ENCODE measurements at places on chromosomes 16 and 17.
A peak's percentile ranks its signal among the peaks of the same experiment; 100 is the strongest.

- no peaks in the 10 kb centered on the region for H3K4me1 ChIP-seq
- H3K27ac ChIP-seq = no peak overlapping the region
- no peaks in the 10 kb centered on the region for H3K36me3 ChIP-seq
Observed at GRCh38 chr16:48210747-48211146, 33.4 kb upstream of the LONP2 start.

DNA sequence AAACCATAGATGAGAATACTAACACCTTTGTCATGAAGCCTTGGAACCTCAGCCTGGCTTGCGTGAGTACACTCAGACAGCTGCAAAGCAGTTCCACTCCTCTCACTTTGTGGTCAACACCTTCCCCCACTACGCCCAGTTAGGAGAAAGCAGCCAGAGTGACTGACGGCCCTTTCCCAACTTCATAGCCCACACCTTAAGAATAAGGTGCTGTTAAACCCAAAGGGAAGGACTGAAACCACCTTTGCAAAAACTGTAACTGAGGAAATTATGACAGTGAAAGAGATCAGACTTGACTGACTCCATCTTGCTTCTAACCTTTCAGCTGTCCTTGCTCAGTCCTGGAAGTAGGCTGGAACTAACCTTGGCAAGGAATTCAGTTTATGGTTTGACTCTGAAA, 13.7 kb downstream of the N4BP1 start:
- H3K4me3 ChIP-seq = no peak overlapping the region
- H3K27me3 ChIP-seq = no peaks in the 10 kb centered on the region
- H3K4me1 ChIP-seq = no peaks in the 10 kb centered on the region

DNA sequence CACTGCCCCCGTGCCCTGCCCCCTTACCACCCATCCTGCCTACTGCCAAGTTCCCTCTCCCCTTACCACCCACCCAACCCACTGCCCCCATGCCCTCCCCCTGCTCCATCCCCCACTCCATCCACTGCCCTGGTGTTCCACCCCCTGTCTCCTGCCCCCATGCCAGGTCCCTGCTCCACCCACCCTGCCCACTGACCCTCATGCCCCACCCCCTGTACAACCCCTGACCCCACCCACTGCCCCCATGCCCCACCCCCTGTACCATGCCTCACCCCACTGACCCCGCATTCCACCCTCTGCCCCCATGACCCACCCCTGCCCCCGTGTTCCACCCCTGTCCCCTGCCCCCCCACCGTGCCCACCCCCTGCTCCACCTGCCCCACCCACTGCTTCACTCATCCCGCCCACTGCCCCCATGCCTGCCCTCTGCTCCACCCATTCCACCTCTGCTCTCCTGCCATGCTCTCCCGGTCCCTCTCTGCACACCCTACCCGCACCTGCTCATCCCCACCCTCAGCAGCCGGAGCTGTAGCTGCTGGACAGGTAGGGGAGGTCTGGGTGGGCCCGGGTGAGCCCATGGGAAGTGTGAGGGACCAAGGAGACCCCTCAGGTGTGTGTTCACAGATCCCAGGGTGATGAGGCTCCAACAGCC, 7.4 kb upstream of the FN3KRP start:
- H3K4me1 ChIP-seq = no peaks in the 10 kb centered on the region
- no peaks in the 10 kb centered on the region for H3K27me3 ChIP-seq
- DNase-seq = no peak
- no peak overlapping the region for H3K4me3 ChIP-seq
- H3K27ac ChIP-seq = no peak overlapping the region

DNA sequence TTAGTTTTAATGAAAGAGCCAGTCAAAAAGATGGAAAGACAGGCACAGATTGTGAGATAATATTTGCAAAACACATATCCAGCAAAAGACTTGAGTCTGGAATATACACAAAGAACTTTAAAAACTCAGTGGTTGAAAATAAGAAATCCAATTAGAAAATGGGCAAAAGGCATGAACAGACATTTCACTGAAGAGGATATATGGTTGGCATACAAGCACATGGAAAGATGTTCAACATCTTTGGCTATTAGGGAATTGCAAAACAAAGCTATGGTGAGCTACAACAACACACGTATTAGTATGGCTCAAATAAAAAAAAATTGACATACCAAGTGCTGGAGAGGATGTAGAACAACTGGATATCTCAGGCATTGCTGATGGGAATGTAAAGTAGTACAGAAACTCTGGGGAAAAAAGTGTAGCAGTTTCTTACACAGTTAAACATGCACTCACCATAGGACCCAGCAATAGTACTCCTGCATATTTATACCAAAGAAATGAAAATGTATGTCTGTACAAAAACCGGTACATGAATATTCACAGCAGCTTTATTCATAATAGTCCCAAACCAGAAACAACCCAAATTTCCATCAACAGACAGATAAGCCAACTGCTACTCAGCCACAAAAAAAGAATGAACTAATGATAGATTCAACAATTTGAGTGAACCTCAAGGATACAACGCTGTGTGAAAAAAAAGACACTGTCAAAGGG, 44.4 kb upstream of the MRTFB start:
- H3K4me1 ChIP-seq = no peaks in the 10 kb centered on the region
- H3K36me3 ChIP-seq = no peaks in the 10 kb centered on the region
- DNase-seq = no peak
- no peak overlapping the region for H3K4me3 ChIP-seq
- H3K27ac ChIP-seq = no peak overlapping the region

- H3K36me3 ChIP-seq = no peaks in the 10 kb centered on the region
- no peaks in the 10 kb centered on the region for H3K4me1 ChIP-seq
- no peak overlapping the region for H3K4me3 ChIP-seq
- no peaks in the 10 kb centered on the region for H3K27me3 ChIP-seq
- no peak for DNase-seq
- H3K27ac ChIP-seq = no peak overlapping the region
Observed at GRCh38 chr16:6265968-6266367, 1066.7 kb upstream of the RBFOX1 start.

GRCh38 chr16:61555718-61556441, 480.4 kb downstream of the CDH8 start:
- H3K4me3 ChIP-seq = no peak overlapping the region
- no peaks in the 10 kb centered on the region for H3K27me3 ChIP-seq
- no peak for DNase-seq
- H3K36me3 ChIP-seq = no peaks in the 10 kb centered on the region

GRCh38 chr17:1724869-1725641, 551 bp downstream of the WDR81 start:
- peak overlapping the region; percentile 64 for H3K4me3 ChIP-seq
- H3K27ac ChIP-seq = peak overlapping the region; percentile 79
- H3K27me3 ChIP-seq = no peaks in the 10 kb centered on the region
- no peak for DNase-seq

DNA sequence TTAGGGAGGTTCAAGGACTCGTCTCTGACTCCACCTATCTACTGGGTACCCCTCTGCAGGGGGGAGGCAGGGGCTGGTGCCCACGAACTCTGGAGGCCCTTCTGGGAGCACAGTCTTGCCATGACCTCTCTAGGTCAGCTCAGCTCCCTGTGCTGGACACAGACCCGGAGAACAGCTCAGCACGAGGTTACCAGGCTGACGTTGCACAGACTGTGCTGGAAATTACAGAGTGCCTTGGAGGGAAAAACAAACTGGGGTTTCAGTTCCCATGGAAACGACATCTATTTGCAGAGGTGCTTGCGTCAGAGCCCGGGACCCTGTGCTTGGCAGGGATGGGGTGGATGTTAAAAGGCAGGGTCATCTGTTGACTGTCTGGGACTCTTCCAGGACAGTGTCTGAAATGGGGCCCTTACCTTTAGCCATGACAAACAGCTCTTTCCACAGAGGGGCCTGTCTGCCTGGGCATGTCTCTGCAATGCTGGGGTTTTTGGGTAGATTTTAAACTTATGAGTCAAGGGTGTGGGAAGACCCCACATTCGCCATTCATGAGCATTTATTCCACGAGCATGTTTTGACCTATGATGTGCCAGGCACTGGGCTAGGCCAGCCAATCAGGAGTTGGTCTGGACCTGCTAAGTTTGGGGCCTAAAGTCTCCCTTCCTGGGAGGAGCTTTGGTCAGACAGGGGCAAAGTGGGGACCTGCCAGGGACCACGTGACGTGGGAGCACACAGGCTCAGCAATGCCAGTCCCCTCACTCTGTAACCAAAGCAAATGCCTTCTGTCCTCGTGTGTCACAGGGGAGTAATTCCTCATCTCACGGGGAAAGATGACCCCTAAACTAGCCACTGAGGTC, 22.5 kb downstream of the CCR7 start:
- H3K4me1 ChIP-seq = no peaks in the 10 kb centered on the region
- no peaks in the 10 kb centered on the region for H3K27me3 ChIP-seq
- H3K27ac ChIP-seq = peak overlapping the region; percentile 81
- no peaks in the 10 kb centered on the region for H3K36me3 ChIP-seq
- H3K4me3 ChIP-seq = no peak overlapping the region

DNA sequence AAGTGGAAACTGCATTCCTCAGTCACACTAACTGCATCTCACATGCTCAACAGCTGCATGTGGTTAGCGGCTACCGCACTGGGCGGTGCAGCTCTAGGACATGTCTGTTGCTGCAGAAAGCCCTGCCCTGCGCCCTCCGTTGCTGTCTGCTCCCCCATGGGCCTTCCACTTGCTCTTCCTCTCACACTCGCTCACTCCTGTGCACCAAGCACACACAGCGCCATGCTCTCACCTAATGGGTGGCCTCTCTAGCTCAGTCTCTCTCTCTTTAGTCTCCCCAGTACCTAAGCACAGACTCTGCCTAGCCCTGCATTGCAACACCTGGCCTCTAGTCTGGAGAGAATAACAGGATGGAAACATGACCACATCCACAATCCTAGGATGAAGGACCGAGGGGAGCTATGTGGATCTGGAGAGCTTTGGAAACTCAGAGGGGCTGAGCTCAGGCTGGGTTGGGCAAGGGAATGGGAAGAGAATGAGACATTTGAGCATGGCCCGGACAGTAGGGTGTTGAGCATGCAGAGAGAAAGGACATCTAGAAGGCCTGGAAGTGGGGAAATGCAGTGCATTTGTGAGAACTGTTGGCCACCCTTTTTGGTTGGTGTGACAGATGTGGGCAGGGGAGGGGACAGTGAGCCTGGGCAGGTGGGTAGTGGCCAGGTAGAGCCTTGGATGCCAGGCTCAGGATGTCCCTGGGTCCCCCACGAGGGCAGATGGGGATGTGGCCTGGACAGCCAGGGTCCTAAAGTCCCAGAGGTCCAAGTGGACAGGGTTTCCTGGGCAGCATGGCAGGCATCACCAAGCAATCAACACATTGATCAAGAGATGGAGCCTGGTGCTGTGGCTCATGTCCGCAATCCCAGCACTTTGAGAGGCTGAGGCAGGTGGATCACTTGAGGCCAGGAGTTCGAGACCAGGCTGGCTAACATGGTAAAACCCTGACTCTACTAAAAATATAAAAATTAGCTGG, 16.1 kb downstream of the SGCA start:
- no peaks in the 10 kb centered on the region for H3K27me3 ChIP-seq
- no peaks in the 10 kb centered on the region for H3K36me3 ChIP-seq
- no peak for DNase-seq
- H3K27ac ChIP-seq = no peak overlapping the region
- peaks cover 5% of the 10 kb centered on the region for H3K4me1 ChIP-seq
- H3K4me3 ChIP-seq = no peak overlapping the region

- no peaks in the 10 kb centered on the region for H3K36me3 ChIP-seq
- H3K27me3 ChIP-seq = no peaks in the 10 kb centered on the region
- H3K27ac ChIP-seq = no peak overlapping the region
- DNase-seq = no peak
Observed at GRCh38 chr16:87196231-87196630, 121.0 kb downstream of the C16orf95 start.

- no peak overlapping the region for H3K27ac ChIP-seq
- peak overlapping the region; percentile 43 for H3K4me3 ChIP-seq
- H3K36me3 ChIP-seq = no peaks in the 10 kb centered on the region
- H3K27me3 ChIP-seq = no peaks in the 10 kb centered on the region
Observed at GRCh38 chr17:76241204-76241538, 878 bp upstream of the RNF157 start.

- no peaks in the 10 kb centered on the region for H3K36me3 ChIP-seq
- no peaks in the 10 kb centered on the region for H3K27me3 ChIP-seq
- H3K4me3 ChIP-seq = no peak overlapping the region
- no peak for DNase-seq
Observed at GRCh38 chr17:75810216-75810615, 25.6 kb downstream of the UNK start.

- H3K36me3 ChIP-seq = no peaks in the 10 kb centered on the region
- H3K27me3 ChIP-seq = no peaks in the 10 kb centered on the region
- no peak for DNase-seq
- H3K27ac ChIP-seq = peak overlapping the region; percentile 92
Observed at GRCh38 chr16:79602628-79603014, 2.1 kb upstream of the MAF start.

DNA sequence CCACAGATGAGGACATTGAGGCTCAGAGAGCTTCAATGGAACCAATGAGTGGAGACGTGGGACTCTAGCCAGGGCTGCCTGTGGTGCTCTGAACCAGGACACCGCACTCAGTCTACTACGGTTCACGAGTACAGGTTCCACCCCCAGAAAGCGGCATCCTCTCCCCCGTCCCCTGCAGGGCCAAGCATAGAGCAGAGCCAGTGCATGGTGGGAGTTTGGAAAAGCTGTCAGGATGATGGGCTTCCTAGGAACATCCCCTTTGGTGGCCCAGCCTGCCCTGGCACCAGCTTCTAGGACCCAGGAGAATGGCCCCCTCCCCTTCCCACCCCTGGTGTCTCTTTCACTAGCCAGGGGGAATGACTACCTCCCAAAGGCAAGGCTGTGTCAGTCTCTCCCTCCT, 8.4 kb downstream of the ZNF319 start:
- H3K4me3 ChIP-seq = no peak overlapping the region
- H3K27me3 ChIP-seq = no peaks in the 10 kb centered on the region
- H3K4me1 ChIP-seq = peaks cover 3% of the 10 kb centered on the region
- DNase-seq = no peak

- no peaks in the 10 kb centered on the region for H3K4me1 ChIP-seq
- DNase-seq = peak; percentile 79
- H3K27me3 ChIP-seq = no peaks in the 10 kb centered on the region
- H3K4me3 ChIP-seq = no peak overlapping the region
- H3K27ac ChIP-seq = no peak overlapping the region
- H3K36me3 ChIP-seq = no peaks in the 10 kb centered on the region
Observed at GRCh38 chr16:21554795-21555585, 44.4 kb upstream of the METTL9 start.

DNA sequence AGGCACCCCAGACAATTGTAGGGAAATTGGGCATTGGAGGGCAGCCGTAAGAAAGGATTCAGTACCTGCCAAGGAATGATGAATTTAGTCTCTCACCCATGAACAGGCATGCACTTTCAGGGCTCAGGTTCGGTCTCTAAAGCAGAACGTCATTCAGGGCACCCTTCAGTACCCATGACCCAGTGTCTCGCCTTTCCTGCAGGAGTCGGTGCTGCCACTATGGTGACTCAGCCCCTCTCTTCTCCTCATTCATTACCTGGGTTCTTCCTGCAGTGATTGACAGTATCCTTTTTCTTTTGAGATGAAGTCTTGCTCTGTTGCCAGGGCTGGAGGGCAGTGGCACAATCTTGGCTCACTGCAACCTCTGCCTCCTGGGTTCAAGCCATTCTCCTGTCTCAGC, 8.4 kb downstream of the SOST start:
- peaks cover under 1% of the 10 kb centered on the region for H3K27me3 ChIP-seq
- no peak overlapping the region for H3K27ac ChIP-seq

DNA sequence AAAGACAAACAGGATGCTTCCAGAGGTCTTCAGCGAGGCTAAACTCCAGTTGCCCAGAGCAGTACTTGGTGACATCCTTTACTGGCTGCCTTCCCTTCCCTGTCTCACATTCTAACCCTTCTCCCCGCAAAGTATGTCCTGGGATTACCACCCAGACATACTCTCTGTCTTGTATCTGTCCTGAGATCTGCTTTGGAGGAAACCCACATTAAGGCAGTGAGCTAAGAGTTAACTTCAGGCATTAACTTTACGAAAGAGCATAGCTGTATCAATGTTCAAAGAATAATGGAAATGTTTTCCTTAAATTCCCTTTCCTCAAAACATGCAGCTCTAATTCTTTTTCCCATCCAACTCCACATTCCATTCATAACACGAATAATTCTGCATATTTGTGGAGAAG, 385.2 kb downstream of the NPIPA8 start:
- peaks cover 6% of the 10 kb centered on the region for H3K27me3 ChIP-seq
- H3K27ac ChIP-seq = no peak overlapping the region

Measured in prostate gland (tissue), 2 donors.